ENCODE measurements at places on chromosomes 16 and 17. TPM values are rescaled to one million over a fixed set of nuclear protein-coding genes. Genes with fewer than 3 reads are reported as not detected.

FSCN2 gene
- total RNA-seq = 0.67 TPM

ATP2C2 gene
- total RNA-seq = 2.0 TPM

PPM1E gene
- total RNA-seq = 1.6 TPM

HNF1B gene
- total RNA-seq = 44.6 TPM

GRCh38 chr17:28550858-28551257 lies 1.6 kb downstream of the UNC119 start:
- H3K4me1 ChIP-seq = peaks cover 4% of the 10 kb centered on the region
- peaks cover 22% of the 10 kb centered on the region for H3K36me3 ChIP-seq
- H3K4me3 ChIP-seq = peak overlapping the region; percentile 86
- DNase-seq = no peak
- H3K27ac ChIP-seq = no peak overlapping the region

- H3K36me3 ChIP-seq = no peaks in the 10 kb centered on the region
- no peaks in the 10 kb centered on the region for H3K27me3 ChIP-seq
- DNase-seq = no peak
- H3K27ac ChIP-seq = peak overlapping the region; percentile 92
- H3K4me3 ChIP-seq = no peak overlapping the region
Measured at GRCh38 chr16:70634861-70635260, 11.5 kb upstream of the IL34 start.

- H3K4me3 ChIP-seq = no peak overlapping the region
- DNase-seq = no peak
- H3K27me3 ChIP-seq = no peaks in the 10 kb centered on the region
- H3K4me1 ChIP-seq = no peaks in the 10 kb centered on the region
- peaks cover 45% of the 10 kb centered on the region for H3K36me3 ChIP-seq
Measured at GRCh38 chr17:17485420-17485819, 8.6 kb downstream of the MED9 start.

DNA sequence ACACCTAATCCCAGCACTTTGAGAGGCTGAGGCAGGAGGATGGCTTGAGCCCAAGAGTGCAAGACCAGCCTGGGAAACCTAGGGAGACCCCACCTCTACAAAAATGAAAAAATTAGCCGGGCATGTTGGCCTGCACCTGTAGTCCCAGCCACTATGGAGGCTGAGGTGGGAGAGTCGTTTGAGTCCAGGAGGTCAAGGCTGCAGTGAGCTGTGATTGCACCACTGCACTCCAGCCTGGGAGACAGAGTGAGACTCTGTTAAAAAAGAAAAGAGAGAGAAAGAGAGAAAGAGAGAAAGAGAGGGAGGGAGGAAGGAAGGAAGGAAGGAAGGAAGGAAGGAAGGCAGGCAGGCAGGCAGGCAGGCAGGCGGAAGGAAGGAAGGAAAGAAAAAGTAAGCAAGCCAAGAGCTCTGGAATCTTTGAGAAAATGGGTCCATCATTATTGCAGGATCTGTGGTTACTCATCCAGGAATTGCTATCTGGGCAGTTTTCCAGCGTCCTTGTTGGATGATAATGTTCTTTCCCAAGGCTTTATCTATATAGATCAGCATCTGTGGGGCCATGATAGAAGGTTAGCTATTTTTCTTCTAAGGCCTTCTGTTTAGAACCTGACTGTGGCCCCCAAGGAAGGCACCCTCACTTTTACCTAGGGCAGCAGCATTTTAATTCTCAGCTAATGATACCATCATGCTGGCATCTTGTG lies 533.2 kb upstream of the CDH5 start:
- no peak overlapping the region for H3K4me3 ChIP-seq
- no peaks in the 10 kb centered on the region for H3K27me3 ChIP-seq
- no peaks in the 10 kb centered on the region for H3K4me1 ChIP-seq
- no peak for DNase-seq
- no peaks in the 10 kb centered on the region for H3K36me3 ChIP-seq
- H3K27ac ChIP-seq = no peak overlapping the region

DNA sequence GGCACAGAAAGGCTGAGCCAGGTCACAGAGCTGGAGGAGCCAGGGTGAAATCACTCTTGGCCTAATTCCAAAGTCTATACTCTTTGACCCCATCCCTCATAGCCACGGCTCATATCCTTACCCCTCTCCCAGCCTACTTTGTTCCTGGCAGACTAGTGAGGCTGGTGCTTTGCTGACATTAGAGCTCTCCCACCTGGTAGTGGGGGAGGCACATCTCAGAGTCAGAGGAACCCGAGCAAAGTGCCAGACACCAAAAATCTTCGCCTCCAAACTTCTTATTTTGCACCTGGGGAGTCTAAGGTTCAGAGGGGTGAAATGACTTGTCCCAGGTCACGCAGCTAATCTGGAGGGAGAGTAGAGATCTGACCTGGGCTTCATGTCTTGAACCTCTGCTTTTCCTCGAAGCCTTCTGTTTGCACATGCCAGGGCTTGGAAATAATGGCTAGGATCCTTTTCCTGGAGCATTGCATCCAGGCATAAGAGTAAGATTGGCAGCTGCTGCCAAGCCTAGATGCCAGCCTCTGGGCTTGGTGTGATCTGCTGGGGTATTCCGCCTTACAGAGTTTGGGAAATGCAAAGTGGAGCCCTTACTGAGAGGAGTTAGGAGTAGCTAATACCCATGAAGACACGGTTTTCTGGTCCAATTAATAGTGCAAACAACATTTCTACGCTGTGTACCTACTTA lies 126.9 kb downstream of the SPACA3 start:
- H3K4me3 ChIP-seq = no peak overlapping the region
- H3K27ac ChIP-seq = no peak overlapping the region
- DNase-seq = no peak
- no peaks in the 10 kb centered on the region for H3K4me1 ChIP-seq

DNA sequence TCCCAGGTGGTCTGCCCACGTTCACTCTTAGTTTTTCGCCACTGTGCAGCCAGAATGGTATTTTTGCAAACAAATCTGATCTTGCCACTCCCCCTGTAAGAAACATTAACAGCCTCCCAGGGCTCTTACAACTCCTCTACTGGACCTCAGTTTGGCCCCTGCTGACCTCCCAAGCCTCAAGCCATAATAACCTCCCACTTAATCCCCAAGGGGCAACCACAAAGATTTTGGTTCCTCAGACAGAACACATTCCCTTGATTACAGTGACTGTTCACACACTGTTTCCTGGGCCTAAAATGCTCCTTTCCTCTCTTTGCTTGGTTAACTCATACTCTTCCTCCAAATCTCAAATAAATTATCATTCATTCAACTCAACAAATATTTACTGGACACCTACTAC lies 21.5 kb upstream of the CD300E start:
- no peaks in the 10 kb centered on the region for H3K27me3 ChIP-seq
- no peak overlapping the region for H3K27ac ChIP-seq
- peaks cover 5% of the 10 kb centered on the region for H3K4me1 ChIP-seq
- no peak for DNase-seq

DNA sequence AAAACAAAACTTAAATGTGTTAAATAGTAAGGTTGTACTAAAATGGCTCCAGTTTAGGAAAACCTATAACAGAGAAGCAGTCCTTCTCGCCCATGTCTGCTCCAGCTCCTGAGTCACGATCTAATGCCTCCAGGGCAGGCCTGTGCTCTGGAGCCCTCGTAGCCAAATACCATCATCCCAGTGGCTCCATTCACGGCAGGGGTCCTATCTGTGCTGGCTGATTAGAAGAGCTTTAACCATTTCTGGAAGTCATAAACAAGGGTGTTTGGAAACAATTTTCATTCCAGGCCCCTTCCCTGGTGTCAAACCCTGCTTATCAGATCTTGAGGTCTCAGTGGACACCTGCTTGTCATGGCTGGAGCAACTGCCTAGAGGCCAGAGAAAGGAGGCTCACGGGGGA lies 336.9 kb downstream of the SOX9 start:
- no peaks in the 10 kb centered on the region for H3K4me1 ChIP-seq
- H3K27me3 ChIP-seq = no peaks in the 10 kb centered on the region
- H3K36me3 ChIP-seq = no peaks in the 10 kb centered on the region
- H3K27ac ChIP-seq = no peak overlapping the region
- H3K4me3 ChIP-seq = no peak overlapping the region

- peak; percentile 70 for DNase-seq
- H3K27ac ChIP-seq = no peak overlapping the region
- H3K27me3 ChIP-seq = peaks cover 10% of the 10 kb centered on the region
Measured at GRCh38 chr16:22189473-22190080, 16.5 kb upstream of the EEF2K start.
